Head of caudate nucleus (tissue), 42 donors: ENCODE measurements at places on chromosomes 12 and 14.

GRCh38 chr12:95481072-95481471 is 7.1 kb downstream of the METAP2 start:
- no peak for DNase-seq

- DNase-seq: no peak
Observed at GRCh38 chr14:57834001-57834598, 31.8 kb downstream of the SLC35F4 start.

- DNase-seq: no peak
Observed at GRCh38 chr12:108302016-108302402, 37.1 kb downstream of the CMKLR1 start.

DNA sequence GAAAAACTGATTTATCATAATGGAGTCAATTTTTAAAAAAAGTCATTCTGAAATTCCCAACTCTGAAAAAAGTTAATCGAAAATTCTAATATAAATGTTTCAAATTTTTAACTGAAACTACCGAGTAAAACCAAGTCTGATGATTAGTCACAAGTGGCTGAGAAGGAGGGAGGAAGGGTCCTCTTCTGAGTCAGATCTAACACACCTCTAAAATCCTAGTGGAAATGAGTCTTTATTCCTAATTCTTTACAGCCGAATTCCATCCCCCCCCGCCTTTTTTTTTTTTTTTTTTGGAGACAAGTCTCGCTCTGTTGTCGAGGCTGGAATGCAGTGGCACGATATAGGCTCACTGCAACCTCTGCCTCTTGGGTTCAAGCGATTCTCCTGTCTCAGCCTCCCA is 37.9 kb downstream of the RAD9B start:
- DNase-seq: no peak

DNA sequence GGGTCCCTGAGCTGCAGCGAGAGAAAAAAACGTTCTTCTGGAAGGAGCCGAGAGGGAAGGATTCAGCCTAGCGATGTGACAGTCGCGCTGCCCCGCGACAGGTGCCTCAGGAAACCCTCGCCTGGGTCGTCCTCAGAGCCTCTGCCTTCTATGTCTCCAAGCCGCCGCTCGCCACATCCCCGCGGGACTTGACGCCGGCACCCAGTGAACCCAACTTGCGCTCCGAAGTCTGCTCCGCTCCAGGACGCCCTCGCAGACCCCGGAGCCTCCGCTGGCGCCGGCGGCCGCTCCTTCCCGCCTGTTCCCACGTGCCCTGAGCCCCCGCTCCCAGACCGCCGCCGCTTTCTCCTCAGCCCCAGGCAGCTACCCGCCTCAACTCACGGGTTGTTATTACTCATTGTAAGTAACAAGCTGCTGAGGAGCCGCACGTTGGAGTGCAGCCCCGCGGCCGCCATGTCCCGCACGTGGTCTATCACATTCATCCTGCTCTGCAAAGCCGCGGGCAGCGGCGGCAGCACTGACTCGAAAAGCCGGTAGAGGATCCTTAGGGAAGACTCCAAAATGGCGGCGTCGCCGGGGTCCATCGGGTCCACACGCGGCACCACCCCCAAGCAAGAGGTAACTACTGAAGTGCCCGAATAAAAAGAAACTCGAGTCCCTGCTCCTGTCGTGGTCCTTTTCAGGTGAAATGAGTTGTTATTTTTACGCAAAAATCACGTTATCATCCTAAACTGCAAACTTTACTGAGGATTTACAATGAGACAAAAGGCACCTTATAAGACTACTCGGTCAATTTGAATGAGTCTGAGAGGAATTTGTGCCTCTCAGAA is at the start of gene ANAPC7:
ANAPC7 (minus strand) TSS at position 563 of the 830 bp plus-strand sequence; CDS start at position 482, 81 bp downstream.
- DNase-seq: peak; percentile 93
